ENCODE measurements at places on chromosomes 1 and 21.

- DNase-seq, result no peak
These were observed 17.7 kb downstream of the RAB7B start for GRCh38 chr1:205985330-205986005.

GRCh38 chr1:199766218-199766792 lies 261.2 kb upstream of the NR5A2 start:
- no peak for DNase-seq

DNA sequence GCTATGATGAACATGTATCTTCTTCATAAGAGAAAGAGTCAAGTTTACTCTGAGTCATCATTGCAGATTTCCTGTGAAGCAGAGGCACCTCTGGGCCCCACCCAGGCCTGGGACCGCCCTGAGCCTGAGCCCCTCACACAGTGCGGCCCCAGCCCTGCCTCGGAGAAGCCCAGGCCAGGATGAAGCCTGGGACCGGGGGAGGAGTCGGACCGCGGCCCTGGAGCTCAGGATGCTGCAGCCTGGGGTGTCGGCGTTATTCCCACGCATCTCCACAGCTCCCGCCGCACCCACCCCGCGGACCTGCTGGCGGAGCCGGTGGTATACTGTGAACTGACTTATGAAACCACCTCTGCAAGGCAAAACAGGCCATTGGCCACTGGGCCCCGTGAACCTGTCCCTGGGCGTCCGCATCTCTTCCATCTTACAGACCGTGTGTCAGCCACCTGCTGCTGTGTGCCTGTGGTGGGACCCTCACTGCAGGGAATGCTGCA lies 2.4 kb upstream of the COL6A1 start:
- DNase-seq, result no peak

GRCh38 chr1:22038036-22038435 lies 14.5 kb upstream of the CDC42 start:
- DNase-seq, result no peak

DNA sequence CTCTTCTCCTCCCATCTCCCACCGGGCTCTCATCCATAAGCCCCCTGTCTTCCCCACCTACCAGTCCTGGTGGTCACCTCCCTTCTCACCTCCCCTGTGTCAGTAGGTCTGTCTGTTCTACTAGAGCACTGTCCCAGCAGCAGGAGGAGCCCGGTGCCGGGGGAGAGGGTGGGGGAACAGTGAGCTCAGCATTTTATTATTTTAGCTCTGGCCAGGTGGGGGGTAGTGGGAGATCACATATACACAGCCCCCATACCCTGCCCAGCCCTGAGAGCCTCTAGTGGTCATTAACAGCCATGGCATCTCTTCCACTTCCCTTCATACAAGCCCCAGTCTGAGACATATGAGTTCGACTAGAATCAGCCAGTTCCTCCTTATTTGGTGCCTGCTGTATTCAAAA lies at the start of gene TMOD4:
Gene TMOD4 (minus strand): TSS at position 119 of the 400 bp plus-strand sequence. CDS start 1,106 bp downstream, outside the sequence.
- DNase-seq, result peak; percentile 54

- DNase-seq, result no peak
These were observed 6.7 kb downstream of the TAS1R3 start for GRCh38 chr1:1337793-1338147.

GRCh38 chr1:200410566-200410878 lies 686 bp upstream of the ZNF281 start:
- DNase-seq, result no peak

GRCh38 chr1:8889925-8890785 lies 11.7 kb upstream of the ENO1 start:
- DNase-seq, result no peak

- no peak for DNase-seq
These were observed 4.8 kb downstream of the IL10RB start for GRCh38 chr21:33270986-33271385.

DNA sequence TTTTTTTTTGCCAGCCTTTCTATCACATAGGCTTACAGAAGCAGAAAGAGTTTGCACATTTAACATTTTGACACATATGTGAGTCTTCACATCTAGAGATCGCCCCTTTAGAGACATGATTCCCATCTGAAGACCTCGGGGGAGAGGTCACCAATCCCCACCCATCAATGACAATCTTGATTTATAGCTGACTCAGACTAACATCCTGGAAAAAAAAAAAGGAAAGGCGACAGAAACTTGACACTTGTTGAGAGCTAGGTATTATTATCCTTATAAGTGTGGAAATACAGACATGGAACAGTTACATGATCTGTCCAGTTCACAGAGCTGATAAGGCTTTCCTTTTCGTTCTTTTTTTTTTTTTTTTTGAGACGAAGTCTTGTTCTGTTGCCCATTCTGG lies 28.0 kb upstream of the NID1 start:
- DNase-seq, result no peak

DNA sequence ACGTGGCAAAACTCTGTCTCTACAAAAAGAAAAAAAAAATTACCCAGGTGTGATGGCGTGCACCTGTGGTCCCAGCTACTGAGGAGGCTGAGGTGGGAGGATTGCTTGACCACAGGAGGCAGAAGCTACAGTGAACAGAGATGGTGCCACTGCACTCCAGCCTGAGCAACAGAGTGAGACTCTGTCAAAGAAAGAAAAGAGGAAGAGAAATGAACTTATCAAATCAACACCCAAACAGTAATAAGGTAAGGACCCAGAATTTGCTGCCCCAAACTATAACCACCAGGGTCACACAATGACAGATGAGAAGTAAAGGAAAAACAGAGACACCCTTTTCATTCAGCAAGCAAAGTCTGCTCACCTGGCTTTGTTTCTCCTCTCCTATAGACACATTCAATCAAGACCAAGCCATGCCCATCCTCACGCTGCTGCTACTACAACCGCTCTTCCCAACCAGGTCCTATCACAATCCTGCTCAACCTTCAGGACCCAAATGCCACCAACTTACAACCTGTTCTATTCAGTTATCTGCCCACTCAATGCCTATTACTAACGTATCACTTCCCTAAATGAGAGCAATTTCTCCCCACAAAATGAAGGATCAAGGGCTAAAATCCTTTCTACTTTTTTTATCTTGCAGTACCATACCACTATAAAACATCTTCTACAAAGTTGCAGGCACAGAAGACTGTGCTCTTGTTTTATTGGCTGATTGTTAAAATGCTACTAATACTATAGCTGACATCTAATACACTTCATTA lies 183.5 kb downstream of the RERE start:
- DNase-seq, result no peak

Data from hematopoietic multipotent progenitor cell (in vitro differentiated cells).